ENCODE measurements at places on chromosomes 6 and 20.

- no peak for DNase-seq
These were observed 388.2 kb upstream of the SYNCRIP start for GRCh38 chr6:86030875-86031274.

- DNase-seq, result no peak
These were observed 45.5 kb upstream of the NXT1 start for GRCh38 chr20:23305098-23305497.

- DNase-seq, result no peak
These were observed 123.3 kb downstream of the KIF13A start for GRCh38 chr6:17863901-17864754.

- DNase-seq, result no peak
These were observed 162.9 kb upstream of the SASH1 start for GRCh38 chr6:148179786-148180185.

GRCh38 chr6:25169961-25170360, 109.2 kb upstream of the CARMIL1 start:
- DNase-seq, result no peak

GRCh38 chr20:34368547-34368946, 5.5 kb downstream of the ITCH start:
- no peak for DNase-seq

All from stimulated activated naive CD4-positive, alpha-beta T cell (primary cell).